ENCODE measurements at places on chromosomes 6 and 20.

- DNase-seq = peak; percentile 18
Observed at GRCh38 chr6:88263591-88263990, 97.4 kb upstream of the CNR1 start.

- no peak for DNase-seq
Observed at GRCh38 chr6:81252231-81252630, 500.2 kb downstream of the TENT5A start.

- DNase-seq = peak; percentile 86
Observed at GRCh38 chr6:109420751-109421150, 19.7 kb downstream of the PPIL6 start.

GRCh38 chr20:33983371-33983770 lies 10.3 kb upstream of the RALY start:
- no peak for DNase-seq

- DNase-seq = no peak
Observed at GRCh38 chr6:2804516-2804915, 37.1 kb downstream of the SERPINB1 start.

DNA sequence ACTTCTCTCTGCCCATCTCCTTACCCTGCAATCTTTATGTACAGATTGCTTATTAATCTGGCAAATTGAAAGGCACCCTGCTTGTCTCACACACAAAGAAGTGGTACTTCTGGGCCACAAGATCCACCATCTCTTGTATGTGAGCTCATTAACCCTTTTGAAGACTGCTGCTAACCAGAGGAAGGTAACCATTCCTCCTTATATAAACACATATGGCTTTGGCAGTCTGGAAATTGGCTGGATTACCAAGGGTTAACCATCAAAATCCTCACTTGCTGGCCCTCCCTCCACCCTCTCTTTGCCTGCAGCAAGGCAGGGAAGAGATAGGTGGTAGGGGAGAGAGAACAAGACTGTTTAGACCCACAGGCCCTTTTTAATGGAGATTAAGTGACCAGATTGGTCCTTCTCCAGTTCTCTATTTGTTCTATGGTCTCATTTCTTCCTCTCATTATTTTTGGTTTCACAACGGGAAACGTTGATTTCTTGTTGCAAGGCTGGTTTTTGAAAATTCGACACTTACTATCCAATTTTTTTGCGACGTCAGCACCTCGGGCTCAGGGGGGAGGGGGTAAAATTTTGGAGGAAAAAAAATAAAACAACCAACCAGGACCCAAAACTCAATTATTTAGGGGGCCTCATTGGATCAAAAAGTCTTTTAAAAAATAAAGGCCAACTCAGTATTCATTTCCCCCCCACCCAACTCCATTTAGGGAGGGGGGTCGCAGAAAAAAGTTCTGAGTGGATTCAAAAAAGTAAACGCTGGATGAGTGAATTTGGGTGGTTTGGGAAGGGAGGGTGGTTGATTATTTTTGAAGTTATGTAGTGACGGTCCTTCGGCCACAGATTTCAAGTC lies 859 bp downstream of the PPP1R10 start:
- no peak for DNase-seq

- DNase-seq = peak; percentile 41
Observed at GRCh38 chr6:154951345-154952200, 43.5 kb upstream of the TIAM2 start.

DNA sequence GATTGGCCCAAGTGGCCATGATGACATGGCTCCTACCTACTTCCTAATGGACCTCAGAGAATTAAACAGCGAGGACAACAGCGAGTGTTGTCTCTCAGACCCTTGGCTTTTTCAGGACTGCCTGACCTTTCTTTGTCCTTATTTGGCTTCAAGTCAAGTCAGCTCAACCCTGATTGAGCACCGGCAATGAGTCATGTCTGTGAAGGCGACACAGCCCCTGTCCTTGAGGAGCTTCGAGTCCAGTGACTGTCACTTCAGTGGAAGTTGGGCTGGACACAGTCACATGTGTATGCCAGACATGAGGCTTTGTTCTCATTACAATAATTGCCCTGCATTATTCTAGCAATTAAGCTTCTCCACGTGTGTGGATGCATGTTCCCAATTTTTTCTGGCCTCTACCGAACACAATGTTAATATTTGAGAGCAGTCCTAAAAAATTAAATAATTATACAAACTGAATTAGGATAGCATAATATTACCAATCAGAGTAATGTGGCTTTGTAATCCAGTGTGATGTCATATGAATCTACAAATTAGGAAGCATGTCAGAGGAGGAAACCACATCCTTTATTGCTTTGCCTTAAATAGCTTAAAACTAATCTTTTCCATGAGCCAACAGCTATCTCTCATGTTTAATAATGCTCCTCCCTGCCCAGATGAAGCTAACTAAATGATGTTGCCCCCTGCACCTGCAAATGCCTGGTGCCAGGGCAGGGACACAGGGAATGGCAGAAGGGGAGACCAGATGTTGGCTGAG lies 178.6 kb downstream of the CDH26 start:
- no peak for DNase-seq
